ENCODE measurements at places on chromosomes 1 and 21.

- DNase-seq, result no peak
Measured at GRCh38 chr1:248757784-248758195, 2.2 kb upstream of the LYPD8 start.

GRCh38 chr21:34944015-34944755 is 104.9 kb downstream of the RUNX1 start:
- DNase-seq, result no peak

GRCh38 chr1:204558467-204558866 is 42.3 kb downstream of the MDM4 start:
- DNase-seq, result no peak

DNA sequence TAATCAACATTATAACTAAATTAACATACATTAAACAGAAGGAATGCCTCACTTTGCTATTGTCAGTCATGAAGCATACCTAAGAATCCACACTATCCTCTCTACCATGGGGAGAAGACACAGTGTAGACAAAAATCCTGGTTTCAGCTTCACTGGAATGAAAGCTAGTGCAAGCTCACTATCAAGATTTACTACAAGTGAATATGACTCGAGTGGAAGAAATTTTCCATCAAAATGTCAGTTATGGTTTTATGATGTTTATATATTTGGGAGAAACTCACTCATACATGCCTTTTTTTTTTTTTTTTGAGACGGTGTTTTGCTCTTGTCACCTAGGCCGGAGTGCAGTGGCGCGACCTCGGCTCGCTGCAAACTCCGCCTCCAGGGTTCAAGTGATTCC is 424.3 kb downstream of the KCNT2 start:
- no peak for DNase-seq

DNA sequence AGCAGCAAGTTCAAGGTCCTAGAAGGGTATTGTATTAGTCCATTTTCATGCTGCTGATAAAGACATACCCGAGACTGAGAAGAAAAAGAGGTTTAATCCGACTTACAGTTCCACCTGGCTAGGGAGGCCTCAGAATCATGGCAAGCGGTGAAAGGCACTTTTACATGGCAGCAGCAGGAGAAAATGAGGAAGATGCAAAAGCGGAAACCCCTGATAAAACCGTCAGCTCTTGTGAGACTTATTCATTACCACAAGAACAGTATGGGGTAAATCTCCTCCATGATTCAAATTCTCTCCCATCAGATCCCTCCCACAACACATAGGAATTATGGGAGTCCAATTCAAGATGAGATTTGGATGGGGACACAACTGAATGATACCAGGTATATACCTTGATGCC is 409.5 kb downstream of the NTNG1 start:
- no peak for DNase-seq

GRCh38 chr1:19096036-19096833 is 113.8 kb downstream of the UBR4 start:
- no peak for DNase-seq
